Cortex of kidney (tissue), 1 donor: ENCODE measurements at places on chromosomes 16 and 17.

GRCh38 chr17:19719355-19720209 is 3.2 kb upstream of the SLC47A2 start:
- no peak for DNase-seq

GRCh38 chr17:28090551-28090950 is 48.1 kb downstream of the NLK start:
- DNase-seq: no peak

- no peak for DNase-seq
These were observed 9.9 kb upstream of the FDXR start for GRCh38 chr17:74882517-74883240.

DNA sequence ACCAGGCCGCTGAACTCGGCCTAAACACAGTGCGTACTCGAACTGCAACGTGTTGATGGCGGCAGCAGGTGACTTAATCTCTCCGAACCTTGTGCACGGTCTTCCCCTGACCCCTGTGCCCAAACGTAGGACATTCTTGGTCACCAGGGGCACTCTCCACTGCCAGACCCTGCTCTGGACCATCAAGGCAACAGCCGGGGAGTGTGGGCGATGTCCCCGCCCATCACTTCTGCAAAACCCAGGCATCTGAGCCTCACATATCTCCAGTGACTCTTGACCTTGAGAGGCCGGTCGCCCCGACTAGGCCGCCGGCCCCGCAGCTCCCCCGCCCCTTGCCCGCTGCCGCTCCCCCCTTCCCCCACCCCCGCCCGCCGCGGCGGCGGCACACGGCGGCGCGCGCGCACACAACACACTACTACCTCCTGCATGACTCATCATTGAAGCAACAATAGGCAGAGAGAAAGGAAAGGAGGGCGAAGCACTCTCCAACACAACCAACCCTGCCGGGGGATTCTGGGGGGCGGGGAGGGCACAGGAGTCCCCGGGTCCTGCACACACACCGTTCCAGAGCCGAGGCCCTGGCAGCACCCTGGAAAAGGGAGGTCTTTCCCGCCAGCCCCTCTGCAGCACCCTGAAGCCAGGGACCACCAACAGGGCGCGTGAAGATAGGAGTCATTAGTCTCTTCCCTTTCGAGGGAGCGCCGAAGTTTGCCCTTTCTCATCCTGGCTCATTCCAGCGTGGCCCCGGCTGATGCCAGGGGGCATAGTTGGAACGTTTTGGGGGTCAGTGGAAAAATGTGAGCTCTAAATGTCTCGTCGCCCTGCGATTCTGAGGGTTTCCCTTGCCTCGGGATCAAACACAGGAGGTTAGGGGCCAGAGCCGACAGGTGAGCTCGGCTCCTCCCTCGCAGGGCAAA is 1.9 kb downstream of the MNT start:
- no peak for DNase-seq

DNA sequence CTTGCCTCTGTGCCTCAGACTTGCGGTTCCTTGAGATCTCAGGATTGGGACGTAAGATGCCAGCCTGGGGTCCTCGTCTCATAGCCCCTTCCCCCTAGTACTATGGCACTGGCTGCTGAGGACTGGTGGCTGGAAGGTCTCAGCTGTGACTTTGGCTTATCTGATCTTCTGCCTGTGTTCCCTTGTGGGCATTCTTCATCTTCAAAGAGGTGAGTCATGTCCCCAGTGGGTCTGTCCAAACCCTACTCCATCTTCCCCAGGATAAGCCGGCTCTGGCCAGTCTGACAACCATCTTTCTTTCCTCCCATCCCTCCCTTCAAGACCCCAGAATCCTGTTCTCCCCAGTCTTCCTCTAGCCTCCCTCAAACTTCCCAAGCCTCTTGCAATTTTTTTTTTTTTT is 3.6 kb downstream of the CD19 start:
- DNase-seq: no peak

DNA sequence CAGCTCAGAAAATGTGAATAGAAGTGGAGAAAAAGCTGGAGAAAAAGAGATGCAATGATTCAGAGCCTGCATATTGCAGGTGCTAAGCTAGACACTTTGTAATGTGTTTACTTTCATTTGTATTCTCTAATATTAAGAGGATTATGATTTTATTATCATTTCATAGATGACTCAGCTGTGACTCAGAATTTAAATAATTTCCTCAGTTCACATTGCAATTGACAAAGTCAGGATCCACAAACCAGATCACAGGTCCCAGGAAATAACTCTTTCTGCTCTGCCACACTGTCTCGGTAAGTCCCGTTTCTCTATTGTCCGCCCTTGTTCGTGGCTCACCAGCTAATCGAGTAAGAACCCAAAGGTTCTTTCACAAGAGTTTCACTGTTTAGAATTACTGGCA is 235.4 kb upstream of the MON1B start:
- no peak for DNase-seq

DNA sequence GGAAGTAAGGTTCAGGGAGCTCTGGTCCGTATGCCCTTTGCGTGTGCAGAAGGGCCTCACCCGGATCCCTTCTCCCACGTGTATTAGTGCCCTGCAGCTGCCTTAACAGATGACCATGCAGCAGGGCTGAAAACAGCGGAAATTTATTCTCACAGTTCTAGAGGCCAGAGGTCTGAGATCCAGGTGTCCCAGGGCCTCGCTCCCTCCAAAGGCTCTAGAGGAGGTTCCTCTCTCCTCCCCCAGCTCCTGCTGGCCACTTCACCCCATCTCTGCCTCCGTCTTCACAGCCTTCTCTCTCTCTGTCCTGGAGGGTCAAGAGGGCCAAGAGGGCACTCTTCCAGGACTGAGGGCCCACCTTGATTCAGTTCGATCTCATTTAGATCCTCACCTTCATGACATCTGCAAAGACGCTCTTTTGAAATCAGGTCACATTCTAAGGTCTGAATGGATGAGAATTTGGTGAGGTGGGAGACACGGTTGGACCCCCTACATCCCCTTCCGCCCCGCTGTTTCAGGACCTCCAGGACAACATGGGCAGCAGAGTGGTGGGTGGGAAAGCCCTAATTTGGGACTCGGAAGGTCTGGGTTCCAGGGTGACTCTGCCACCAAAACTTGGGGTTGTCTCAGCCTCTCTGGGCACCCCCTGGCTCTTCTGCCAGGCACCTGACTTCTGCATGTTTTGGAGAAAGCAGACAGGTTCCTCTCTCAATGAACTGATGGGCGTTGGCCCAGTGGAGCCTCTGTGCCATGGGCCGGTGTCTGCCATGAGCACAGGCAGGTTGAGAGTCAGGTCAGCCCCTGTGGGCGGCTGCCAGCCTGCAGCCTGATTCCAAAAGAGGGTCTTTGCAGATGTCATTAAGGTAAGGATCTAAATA is 361.2 kb downstream of the SEC14L1 start:
- DNase-seq: no peak

DNA sequence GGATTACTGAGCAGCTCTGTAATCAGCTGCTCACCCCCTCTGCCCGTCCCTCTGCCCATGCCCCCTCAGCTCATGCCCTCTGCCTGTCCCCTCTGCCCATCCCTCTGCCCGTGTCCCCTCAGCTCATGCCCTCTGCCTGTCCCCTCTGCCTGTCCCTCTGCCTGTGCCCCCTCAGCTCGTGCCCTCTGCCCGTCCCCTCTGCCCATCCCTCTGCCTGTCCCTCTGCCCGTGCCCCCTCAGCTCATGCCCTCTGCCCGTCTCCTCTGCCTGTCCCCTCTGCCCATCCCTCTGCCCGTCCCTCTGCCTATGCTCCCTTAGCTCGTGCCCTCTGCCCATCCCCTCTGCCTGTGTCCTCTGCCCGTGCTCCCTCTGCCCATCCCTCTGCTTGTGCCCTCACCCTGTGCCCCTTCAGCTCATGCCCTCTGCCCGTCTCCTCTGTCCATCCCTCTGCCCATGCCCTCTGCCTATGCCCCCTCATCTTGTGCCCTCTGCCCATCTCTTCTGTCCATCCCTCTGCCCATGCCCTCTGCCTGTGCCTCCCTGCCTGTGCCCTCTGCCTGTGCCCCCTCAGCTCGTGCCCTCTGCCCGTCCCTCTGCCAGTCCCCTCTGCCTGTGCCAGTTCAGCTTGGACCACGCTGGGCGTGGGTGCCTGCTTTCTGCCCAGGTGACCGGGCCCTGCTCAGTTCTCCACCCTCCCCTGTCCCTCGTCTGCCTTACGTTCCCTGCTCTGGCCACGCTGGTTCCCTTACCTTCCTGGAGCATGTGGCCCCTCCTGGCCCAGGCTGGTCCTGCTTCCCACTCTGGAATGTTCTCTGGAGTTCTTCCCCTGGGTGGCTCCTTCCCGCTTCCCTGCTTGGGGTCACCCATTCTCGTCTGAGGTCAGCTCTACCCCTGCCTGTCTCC is 97.6 kb downstream of the NPIPB11 start:
- no peak for DNase-seq

DNA sequence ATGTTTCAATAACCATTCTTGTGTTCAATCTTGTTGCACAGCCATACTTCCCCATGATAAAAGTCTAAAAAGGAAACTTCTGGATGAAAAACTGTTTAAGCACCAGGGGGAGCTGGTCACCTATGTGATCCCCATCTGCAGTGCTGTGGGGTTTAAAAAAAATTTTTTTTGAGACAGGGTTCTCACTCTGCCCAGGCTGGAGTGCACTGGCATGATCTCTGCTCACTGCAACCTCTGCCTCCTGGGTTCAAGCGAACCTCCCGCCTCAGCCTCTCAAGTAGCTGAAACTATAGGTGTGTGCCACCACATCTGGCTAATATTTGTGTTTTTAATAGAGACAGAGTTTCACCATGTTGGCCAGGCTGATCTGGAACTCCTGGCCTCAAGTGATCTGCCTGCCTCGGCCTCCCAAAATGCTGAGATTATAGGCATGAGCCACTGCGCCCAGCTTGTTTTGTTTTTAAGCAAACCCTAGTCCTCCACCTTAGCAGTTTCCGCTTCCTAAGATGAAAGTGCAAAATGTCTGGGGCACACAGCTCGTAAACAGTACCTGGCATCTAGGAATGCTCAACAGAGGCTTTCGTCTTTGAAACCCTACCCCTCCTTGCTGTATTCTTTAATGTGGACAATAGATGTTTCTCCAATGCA is 25.4 kb downstream of the DNAJA2 start:
- no peak for DNase-seq

- no peak for DNase-seq
These were observed 2.2 kb upstream of the DECR2 start for GRCh38 chr16:399340-400019.

GRCh38 chr17:78409191-78409928 is 30.9 kb downstream of the PGS1 start:
- no peak for DNase-seq

DNA sequence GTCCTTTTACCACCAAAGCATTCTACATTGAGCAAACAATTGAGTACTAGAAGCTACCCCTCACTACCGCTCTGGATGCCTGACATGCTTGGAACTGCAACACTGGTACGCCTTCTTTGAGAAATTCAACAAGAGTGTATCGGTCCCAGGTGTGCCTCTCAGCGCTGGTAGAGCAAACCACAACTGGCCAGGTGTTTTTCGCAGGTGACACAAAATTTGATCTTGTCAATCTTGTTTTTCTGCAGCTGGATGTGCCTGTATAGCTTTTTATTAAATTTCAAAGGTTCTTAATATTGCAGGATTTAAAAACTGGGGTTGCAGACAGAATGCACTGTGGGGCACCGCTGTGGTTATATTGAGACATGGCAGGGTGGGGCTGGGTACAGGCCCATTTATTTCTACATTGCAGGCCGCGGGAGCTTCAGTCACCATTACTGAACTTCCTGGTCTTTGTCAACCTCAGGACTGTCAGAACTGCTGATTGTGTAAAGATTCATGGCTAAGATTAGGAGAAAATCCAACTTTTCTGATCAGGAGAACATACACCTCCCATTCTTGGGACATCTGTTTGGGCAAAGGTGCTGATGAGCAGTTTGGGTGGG is 4.5 kb upstream of the SNX20 start:
- no peak for DNase-seq

GRCh38 chr16:87685766-87686165 is 80.0 kb downstream of the KLHDC4 start:
- DNase-seq: no peak
